ENCODE measurements at places on chromosomes 1 and 21.

DNA sequence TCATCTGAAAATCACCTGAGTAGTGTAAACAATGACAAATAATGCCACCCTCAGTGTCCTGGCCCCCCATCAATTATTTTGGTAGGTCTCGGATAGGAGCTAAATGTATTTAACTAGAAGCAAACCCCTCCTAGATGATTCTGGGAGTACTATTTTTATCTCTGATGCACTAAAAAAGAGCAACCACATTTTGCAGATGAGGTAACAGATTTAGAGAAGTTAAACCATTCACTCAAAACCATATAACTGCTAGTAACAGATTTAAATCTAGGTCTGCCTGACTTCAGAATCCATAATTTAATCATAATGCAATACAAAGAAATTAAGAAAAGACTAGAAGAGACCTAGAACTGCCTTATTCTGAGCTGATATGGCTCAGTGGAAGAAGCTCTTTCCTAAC, 17.3 kb upstream of the PTCH2 start:
- DNase-seq, result no peak

DNA sequence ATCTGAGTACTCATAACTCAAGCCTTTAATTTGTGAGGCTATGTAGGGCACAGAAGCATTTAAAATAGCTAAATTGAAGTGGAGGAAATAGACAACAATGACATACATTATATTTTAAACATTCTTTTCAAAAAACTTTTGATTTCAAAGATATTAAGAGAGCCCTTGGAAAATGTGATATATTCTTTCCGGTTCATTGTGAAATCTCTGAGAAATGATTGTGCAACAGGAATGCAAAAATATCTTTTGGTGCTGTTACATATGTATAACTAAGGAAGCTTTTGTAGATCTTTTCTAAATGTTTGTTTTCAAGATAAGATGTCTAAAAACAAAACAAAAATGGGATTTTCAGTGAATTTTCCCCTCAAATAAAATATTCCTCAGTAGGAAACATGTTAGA, 185.2 kb downstream of the LEPR start:
- no peak for DNase-seq

GRCh38 chr21:33835920-33836319, 79.7 kb downstream of the ATP5PO start:
- DNase-seq, result no peak

- no peak for DNase-seq
Measured at GRCh38 chr21:35294231-35294898, 245.3 kb upstream of the RUNX1 start.

- no peak for DNase-seq
Measured at GRCh38 chr1:168452329-168452728, 91.5 kb downstream of the XCL2 start.

- DNase-seq, result no peak
Measured at GRCh38 chr1:54118704-54119103, 34.1 kb downstream of the CDCP2 start.

DNA sequence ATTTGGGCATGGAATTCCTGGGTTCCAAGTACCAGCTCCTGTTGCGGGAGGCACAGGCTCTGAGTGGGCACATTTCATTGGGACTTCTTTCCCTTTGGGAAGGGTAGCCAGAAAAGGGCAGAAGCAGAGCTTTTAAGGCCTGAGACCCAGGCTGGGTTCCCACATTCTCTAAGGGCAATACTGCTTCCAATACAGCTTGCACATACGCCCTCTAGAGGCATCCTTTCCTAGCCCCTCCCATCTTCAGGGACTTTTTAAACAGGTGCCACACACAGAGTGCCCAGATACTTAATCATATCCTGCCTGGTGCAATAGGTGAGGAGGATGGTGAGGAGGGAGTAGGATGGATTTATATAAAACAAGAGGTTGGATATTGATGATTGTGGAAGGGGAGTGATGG, 5.7 kb downstream of the GPR88 start:
- no peak for DNase-seq

DNA sequence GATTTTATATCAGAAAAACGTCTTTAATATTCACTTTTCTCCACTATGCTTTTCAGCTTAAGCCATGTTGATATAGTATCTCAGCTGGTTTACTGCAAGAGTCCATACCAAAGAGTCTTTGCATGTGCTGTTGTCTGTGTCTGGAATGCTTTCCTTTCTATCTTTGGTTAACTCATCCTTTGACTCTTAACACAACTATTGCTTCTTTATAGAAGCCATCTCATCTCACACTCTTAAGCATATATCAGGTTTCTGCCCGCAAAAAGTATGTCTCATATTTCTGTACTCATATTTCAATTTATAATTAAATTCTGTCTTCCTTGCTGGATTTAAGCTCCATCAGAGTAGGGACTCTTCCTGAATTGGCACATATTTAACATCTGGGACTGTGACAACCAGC, 220.9 kb upstream of the KCNK2 start:
- DNase-seq, result no peak

GRCh38 chr1:147611021-147611426, 59.3 kb downstream of the ACP6 start:
- no peak for DNase-seq

GRCh38 chr1:60906526-60906925, 175.8 kb upstream of the NFIA start:
- DNase-seq, result no peak

GRCh38 chr1:84973498-84974334, 23.2 kb downstream of the MCOLN2 start:
- DNase-seq, result no peak

DNA sequence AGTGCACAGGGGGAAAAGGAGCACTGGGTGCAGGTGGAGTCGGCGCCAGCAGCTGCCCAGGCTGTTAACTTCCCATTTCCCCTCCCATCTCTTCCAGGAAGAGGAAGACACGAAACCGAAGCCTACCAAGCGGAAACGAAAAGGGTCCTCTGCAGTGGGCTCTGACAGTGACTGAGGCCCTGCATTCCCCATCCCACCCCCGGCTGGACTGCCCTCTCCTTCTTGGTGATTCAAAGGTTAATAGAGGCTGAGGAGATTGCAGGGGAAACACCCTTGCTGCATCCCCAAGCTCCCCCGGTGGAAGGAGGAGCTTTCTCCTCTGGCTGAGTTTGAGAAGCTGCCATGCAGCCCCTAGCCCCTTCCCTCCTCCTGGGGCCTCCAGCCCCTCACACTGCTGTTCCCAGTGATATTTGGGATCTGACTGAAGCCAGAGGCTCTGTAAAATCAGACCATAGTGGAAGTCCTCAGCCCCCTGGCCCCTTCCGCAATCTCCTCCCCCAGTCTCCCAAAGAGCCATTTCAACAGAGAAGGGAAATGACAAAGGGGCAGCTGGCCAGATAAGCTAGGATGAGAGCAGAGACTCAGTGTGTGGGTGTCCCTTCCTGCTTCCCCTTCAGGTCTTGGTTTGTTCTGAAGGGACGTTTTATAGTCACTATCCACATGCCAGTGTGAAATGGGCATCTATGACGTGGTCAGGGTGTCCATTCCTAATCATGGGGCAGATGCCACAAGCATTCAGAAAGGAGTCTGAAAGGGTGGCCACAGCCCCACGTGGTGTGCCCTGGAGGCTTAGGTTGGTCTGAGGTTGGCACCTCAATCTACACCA, 1.9 kb upstream of the SLC27A3 start:
- DNase-seq, result no peak

- no peak for DNase-seq
Measured at GRCh38 chr1:248905662-248906008, 400 bp upstream of the PGBD2 start.

DNA sequence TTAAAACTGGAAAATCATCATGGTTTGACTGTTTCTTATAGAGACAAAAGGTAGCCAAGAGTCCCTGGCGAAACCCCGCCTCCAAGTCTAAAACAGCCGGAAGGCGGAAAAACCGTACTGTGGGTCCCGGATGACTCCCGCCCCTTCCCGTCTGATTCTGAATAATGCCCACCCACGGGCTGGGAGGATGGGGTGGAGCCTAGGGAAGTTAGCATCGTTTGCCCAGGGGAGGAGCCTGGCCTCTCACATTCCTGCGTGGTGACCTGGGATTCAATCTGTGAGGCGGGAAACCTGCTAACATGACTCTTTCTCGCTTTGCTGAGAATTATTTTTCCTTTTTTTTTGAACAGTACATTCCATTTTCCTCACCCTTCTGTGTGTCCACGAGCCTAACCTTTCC, 124.9 kb downstream of the KCNK1 start:
- no peak for DNase-seq

DNA sequence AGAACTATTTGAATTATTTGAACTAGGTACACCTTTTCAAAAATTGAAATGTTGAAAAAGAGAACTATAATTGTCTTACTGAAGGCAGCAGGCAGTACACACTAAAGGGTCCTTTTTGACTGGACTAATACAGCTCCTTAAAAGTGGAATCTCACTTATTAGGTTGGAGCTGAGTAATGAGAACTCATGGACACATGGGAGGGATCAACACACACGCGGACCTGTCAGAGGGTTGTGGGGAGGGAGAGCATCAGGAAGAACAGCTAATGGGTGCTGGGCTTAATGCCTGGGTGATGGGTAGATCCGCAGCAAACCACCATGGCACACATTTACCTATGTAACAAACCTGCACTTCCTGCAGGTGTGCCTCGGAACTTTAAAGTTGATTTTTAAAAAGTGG, 145.0 kb downstream of the BRINP2 start:
- no peak for DNase-seq

GRCh38 chr1:112729909-112730308, 14.8 kb upstream of the PPM1J start:
- no peak for DNase-seq

Data from glomerular endothelial cell (primary cell).